Stimulated activated CD4-positive, alpha-beta T cell treated with anti-CD3 and anti-CD28 coated beads, TNF-alpha, amount 100 ng/mL, for 24 hours (primary cell): ENCODE measurements at places on chromosomes 16 and 17.

DNA sequence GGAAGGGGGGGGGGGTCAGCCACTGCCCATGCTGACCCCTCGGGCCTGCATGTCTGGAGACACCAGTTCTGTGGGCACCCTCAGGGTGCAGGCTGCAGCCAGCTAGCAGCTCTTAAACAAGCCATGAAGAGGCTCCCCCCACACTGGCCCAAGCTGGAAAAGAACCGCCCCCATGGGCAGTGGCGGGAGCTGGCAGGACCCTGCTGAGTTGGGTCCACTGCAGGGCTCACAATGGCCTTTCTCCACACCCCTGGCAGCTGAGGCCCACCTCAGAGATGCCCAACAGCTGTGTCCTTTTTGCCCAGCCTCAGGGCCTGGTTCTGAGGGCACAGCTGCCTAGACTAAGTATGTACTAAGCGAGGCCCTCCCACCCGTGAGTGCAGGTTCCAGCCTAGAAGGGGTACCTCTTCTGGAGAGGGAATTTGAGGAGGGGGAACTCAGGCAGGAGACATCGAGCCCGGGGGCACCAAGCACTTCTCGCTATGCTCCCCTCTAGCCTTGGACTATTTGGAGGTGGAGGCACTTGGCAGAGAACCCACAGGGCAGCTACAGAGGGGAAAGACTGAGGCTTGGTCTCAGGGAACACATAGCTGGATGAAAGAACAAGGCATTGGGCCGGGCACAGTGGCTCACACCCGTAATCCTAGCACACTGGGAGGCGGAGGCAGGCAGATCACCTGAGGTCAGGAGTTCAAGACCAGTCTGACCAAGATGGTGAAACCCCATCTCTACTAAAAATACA lies 3.2 kb downstream of the THRA start:
- no peak for DNase-seq

- no peak for DNase-seq
These were observed 6.5 kb downstream of the NXN start for GRCh38 chr17:973053-973452.

- DNase-seq, result no peak
These were observed 390 bp downstream of the SEZ6L2 start for GRCh38 chr16:29898804-29899515.

DNA sequence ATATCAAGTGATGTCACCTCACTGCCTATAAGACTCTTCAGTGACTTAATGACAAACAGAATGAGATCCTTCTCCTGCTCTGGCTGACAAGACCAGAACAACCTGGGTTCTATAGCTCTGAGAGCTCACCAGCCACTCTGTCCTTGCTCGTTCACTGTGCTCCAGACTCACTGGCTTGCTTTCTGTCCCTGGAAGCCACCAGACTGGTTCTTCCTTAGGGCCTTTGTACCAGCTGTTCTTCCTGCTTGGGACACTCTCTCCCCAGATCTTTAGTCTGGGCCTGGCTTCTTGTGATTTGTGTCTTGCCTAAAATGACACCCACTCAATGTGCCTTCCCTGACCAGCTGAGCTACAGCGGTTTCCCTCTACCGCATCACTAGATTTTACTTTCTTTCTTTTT lies 76.1 kb downstream of the FTO start:
- DNase-seq, result no peak

- no peak for DNase-seq
These were observed 2.9 kb upstream of the ZSCAN10 start for GRCh38 chr16:3101841-3102470.

- no peak for DNase-seq
These were observed 6.0 kb downstream of the CAPNS2 start for GRCh38 chr16:55572439-55572838.

DNA sequence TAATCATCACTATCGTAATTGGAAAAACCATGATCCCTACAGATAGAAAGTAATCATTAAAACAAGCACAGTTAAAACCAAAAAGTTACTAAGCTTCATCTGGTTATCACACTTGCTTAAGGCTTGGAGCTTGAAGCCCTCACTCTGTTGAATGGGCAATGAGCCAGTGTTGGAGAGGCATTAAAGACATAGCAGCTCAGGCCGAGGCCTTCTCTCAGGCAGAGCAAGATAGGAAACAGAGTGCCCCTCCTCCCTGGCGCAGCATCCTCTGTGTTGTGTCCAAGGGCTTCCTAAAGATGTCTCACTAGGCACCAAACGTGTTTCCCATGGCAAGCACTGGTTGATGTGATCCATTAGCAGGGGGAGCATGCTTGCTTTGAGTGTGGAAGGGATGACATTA lies 34.9 kb upstream of the LGALS9 start:
- DNase-seq, result no peak

DNA sequence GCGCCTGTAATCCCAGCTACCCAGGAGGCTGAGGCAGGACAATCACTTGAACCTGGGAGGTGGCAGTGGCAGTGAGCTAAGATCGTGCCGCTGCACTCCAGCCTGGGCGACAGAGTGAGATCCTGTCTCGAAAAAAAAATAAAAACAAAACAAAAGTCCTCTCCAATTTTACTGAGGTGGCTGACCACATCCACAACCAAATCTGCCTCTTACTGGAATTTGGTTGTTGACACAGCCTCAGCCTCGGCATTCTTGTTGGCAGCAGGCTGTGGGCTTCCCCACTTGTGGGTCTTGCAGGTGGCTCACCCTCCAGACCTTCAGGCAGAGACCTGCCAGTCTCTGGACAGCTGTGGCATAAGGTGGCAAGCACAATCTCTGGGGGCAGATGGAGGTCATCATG lies 15.6 kb downstream of the B4GALNT2 start:
- DNase-seq, result no peak
